Muscle of back (tissue), 13 donors: ENCODE measurements at places on chromosomes 1 and 21. TPM values are rescaled to one million over a fixed set of nuclear protein-coding genes. Genes with fewer than 3 reads are reported as not detected.

Gene TMPRSS15
- polyA plus RNA-seq, result 0.54 TPM

Gene FCRL1
- polyA plus RNA-seq, result 0.55 TPM

Gene CFAP45
- polyA plus RNA-seq, result 0.37 TPM

Gene LCK
- polyA plus RNA-seq, result 1.2 TPM

Gene ZMYND12
- polyA plus RNA-seq, result 0.99 TPM

- no peak for DNase-seq
These were observed 53.4 kb downstream of the GADD45A start for GRCh38 chr1:67738401-67738800.

- no peak for DNase-seq
These were observed 64.2 kb downstream of the IRF2BP2 start for GRCh38 chr1:234545517-234546386.

- DNase-seq, result peak; percentile 66
These were observed at the start of gene SPAG17 for GRCh38 chr1:118185084-118185832. SPAG17 (minus strand) TSS chr1:118185228; CDS start chr1:118185157, 71 bp downstream.

- DNase-seq, result no peak
These were observed 136.5 kb upstream of the DPYD start for GRCh38 chr1:98057236-98057910.

GRCh38 chr21:14718951-14719350 is 172.8 kb upstream of the SAMSN1 start:
- DNase-seq, result no peak

- no peak for DNase-seq
These were observed 227.7 kb downstream of the NFIA start for GRCh38 chr1:61310057-61310456.

- peak; percentile 25 for DNase-seq
These were observed 973.1 kb upstream of the ADGRL2 start for GRCh38 chr1:80827666-80828065.

DNA sequence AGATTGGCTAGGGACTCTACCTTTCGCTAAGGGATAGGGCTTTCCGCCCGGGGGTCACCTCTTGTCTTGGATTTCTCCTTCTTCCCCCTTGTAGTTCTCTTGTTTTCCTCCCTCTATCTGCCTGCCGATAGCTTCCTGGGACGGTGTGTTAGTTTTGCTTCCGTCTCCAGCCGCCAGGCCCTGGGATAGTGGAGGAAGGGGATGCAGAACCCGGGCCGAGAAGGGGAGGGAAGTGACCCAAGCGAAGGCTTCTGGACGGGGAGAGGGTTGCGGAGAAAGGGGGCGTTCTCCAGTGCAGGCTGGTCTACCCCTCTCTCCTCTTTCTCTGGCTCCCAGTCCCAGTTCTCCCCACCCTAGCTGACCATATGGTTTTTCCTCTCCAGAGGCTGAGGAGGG is 871 bp downstream of the TUFT1 start:
- DNase-seq, result peak; percentile 14

GRCh38 chr1:117001254-117001927 is at the start of gene CD101:
CD101 (plus strand) TSS chr1:117001760; CDS start chr1:117001818, 58 bp downstream.
- DNase-seq, result no peak

- DNase-seq, result no peak
These were observed 54.2 kb downstream of the SYT2 start for GRCh38 chr1:202656057-202656456.

DNA sequence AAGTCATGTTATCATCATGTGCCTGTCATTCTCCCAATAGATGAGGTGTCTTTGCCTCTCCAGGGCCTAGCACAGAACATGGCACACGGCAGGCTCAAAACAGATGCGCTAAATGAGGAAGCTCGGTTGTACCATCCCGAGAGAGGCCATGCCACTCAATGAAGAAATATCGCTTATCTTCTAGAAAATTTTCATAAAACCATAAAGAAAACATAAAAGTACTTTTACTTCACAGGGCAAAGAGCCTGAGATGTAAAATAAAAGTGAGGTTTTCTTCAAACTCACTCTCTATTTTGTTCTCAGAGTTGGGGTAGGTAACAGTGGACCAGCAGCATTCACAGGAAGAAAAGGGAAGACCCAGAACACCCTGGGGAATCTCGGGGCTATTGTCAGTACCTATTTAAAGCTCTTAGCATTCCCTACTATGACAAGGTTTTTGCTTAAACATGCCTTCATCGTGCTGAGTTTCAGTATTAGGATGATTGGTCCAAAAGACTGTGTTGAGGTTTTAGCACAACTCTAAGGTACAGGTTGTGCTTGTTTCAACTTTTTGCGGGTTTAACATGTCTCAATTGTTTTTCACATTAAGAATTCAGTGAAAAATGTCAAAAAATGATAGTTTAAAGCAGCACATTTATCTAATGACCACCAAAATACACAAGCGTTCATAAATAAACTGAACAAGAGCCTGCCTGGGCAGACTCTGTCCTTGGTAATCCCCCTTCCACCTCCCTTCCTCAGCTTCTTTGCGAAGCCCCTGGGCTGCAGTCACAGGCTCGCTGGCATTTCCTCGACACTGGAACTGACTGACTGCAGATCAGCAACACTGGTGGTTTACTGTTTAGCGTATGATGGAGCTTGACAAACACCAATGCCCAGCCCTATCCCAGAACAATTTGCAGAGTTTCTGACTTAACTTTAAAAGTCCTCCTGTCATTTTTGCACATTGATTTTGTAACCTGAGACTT is 55.6 kb downstream of the COQ8A start:
- DNase-seq, result no peak

DNA sequence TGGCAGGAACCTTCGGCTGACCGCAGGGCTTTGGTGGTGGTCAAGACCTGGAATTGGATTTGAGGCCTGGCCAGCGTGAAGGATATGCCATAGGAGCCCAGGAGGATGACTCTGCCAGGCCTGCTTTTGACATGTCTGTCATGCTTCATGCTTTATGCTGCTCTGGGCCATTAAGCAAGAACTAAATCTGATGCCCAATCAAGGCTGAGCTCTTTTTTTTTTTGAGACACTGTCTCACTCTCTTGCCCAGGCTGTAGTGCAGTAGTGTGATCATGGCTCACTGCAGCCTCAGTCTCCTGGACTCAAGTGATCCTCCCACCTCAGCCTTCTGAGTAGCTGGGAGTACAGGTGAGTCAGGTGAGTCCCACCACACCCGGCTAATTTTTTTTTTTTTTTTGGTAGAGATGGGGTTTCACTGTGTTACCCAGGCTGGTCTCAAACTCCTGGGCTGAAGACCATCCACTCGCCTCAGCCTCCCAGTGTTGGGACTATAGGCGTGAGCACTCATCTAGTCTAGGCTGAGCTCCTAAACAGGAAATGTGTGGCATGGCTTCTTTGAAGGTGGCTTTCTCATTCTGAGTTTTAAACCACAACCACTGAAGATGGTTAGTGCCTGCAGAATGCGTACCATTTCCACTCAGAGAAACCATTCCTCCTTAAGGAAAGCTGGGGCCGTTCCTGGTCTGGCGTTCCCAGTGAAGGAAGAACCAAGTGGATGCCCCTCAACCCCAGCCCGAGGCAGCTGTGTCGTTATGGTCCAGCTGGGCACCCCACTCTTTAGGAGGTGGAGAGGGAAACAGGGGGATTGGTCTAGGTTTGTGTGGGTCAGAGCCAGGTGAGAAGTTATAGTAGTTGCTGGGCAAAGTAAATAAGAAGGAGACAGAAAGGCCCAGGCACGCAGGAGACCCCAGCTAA is 34.2 kb upstream of the ATP5PO start:
- no peak for DNase-seq

DNA sequence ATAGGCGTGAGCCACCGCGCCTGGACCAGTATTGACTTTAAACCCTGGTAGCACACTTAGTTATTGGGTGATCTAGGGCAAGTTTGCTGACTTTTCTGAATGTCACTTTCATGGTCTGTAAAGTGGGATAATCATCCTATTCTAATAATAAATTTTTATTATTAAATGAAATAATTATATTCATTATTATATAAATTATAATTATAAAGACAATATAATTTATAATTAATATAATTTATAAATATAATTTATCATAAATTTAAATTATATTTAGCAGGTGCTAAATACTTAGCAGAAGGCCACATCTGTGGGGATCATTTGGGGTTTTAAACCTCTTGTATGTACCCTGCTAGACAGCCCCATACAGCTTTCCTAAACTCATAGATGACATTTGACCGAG is 59.7 kb downstream of the KANK4 start:
- no peak for DNase-seq

GRCh38 chr1:228989992-228990827 is 254.9 kb downstream of the RHOU start:
- peak; percentile 80 for DNase-seq

GRCh38 chr1:64172458-64172983 is 30.9 kb upstream of the UBE2U start:
- DNase-seq, result peak; percentile 66

DNA sequence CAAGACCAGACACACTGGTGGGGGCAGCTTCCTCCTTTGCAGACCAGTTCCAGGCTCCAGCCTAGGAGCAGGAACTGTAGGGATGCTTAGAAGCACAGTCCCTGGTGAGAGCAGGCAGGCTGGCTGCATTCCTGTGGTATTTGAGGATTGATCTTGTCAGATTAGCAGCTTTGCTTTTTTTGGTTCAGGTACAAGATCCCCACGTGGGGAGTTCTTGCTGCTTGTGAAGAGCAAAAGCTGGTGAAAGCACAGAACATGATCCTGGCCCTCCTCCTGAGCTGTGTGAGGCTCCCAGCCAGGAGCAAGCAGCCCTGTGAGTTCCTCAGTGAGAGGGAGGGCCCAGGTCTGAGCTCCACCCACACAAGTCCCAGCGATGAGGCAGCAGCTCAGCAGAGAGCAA is 75.3 kb upstream of the ARTN start:
- no peak for DNase-seq
